ENCODE measurements at places on chromosomes 3 and 15.

- no peak for DNase-seq
Observed at GRCh38 chr3:61903931-61904657, 342.7 kb downstream of the PTPRG start.

- DNase-seq: no peak
Observed at GRCh38 chr3:26118165-26118564, 328.3 kb downstream of the OXSM start.

DNA sequence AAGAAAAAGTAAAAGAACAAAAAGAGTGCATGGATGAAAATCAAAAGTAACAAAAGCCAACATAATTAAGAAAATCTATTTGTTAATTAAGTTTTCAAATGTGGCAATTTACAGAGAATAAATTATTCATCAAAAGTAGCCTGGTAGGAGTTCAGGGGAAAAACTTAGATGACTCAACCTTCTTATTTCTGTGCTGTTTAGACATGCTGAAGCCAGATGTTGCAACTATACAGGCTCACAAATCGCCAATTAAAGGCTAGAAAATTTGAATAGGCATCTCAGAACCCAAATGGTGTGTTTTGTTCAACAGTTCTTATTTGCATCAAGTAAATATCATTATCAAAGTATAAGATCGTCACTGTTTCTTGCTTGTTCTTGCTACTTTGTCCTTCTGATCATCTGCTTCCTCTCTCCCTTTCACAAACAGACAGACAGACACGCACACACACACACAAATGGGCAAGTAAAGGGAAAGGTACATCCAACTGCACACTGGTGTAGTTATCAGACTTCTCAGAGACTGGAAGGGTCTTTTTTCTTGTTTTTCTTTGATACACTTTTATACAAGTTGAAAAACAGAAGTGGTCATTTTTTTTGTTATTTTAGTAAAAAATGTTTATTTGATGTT is 572.2 kb downstream of the MECOM start:
- no peak for DNase-seq

- DNase-seq: no peak
Observed at GRCh38 chr15:88695691-88696251, 57.0 kb downstream of the ISG20 start.

- DNase-seq: no peak
Observed at GRCh38 chr3:23221136-23221535, 18.0 kb downstream of the UBE2E2 start.

DNA sequence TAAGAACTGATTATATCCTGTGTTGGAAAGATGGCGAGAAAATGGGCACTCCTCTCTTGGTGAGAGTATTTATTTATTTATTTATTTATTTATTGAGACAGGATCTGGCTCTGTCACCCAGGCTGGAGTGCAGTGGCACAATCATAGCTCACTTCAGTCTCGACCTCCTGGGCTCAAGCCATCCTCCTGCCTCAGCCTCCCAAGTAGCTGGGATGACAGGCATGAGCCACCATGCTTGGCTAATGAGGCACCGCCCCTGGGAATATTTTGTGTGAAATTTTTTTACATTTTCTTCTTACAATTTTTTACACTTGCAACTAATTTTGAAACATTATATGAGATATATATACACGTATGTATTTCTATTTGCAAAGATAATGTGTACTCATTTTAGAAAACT is 150.5 kb upstream of the PRR20G start:
- DNase-seq: no peak

GRCh38 chr3:113057117-113057516 is 66.3 kb downstream of the GTPBP8 start:
- DNase-seq: no peak

DNA sequence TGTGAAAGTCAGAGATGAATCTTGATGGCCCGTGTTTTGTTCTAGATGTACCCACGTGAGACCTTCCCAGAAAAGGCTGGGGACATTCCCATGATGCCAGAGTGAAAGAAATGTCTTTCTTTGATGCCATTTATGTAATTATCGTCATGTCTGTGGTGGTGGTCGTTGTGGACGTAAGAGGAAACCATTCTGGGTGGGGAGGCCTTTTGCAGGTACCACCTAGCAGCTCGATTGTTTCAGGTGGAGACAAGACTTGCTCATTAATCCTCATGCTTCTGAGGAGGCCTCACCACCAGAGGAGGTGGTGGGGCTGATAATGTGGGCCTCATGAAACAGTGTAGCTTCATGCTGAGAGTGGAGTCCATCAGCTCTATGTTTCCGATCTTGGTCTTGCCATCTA is 58.1 kb upstream of the USP3 start:
- DNase-seq: no peak

DNA sequence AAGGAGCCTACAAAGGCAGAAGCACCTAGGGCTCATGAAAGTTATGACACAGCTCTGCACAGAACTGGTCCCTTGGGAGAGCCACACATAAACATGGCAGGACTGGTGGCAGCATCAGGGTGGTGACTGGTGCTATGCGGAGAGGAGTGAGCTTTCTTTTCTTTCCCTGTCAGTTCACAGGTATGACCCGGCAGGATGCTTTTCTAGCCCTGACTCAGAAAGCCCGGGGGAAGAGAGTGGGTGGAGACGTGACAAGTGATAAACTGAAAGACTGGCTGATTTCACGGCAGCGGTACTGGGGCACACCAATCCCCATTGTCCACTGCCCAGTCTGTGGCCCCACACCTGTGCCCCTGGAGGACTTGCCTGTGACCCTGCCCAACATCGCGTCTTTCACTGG is 103.0 kb downstream of the LARS2 start:
- DNase-seq: no peak

DNA sequence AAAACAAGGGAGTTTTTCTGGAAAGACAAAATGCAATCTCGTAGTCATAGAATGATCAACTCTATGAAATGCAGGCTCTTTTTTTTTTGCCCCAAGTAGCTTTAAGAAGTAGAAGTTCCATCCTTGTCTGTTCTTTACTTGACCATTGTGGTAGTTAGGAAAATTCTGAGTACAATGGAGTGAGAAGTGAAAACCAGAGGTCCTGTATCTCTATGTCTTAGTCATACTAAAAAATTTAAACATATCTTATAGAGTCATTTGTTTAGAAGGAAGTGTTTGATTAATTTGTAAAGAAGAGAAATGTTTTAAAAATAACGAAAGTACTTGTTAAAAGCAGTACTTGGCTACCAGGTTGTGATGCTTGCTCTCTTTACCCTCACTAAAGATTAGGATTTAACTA is 52.4 kb downstream of the PRKCI start:
- DNase-seq: no peak

DNA sequence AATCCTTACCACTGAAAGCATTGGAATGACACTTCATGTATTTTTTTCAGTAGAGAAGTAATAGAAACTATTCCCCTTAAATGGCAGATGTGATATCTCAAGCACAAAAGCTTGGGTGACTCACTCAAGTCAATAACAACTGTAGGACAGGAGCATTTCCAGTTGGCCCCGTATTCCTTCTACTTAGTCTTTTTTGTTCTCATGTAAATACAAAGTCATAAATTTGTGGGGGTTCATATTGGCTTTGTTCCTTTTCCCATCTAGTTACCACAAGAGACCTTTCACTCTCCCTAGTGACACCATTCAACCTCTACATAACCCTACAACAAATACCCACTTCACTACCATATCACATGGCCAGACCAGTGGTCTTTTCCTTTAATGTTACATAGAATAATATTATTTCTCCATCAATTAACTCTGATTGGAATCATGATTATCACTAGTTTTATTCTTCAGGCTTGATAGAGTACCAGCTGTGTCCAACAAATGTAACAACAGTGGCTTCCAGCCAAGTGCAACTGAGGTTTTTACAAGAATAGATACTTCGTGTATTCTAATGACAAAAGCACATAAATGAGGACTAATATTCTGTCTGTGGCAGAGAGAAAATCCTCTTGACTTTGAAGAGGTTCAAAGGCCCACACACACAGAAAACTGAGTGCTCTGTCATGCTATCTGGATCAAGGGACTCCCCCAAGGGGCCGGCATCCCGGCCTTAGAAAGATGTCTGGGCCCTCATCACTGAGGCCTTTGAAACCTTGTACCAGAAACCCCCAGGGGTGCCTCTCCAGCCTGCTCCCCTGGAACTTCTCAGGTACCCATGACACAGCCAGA is 94.0 kb upstream of the THBS1 start:
- no peak for DNase-seq

DNA sequence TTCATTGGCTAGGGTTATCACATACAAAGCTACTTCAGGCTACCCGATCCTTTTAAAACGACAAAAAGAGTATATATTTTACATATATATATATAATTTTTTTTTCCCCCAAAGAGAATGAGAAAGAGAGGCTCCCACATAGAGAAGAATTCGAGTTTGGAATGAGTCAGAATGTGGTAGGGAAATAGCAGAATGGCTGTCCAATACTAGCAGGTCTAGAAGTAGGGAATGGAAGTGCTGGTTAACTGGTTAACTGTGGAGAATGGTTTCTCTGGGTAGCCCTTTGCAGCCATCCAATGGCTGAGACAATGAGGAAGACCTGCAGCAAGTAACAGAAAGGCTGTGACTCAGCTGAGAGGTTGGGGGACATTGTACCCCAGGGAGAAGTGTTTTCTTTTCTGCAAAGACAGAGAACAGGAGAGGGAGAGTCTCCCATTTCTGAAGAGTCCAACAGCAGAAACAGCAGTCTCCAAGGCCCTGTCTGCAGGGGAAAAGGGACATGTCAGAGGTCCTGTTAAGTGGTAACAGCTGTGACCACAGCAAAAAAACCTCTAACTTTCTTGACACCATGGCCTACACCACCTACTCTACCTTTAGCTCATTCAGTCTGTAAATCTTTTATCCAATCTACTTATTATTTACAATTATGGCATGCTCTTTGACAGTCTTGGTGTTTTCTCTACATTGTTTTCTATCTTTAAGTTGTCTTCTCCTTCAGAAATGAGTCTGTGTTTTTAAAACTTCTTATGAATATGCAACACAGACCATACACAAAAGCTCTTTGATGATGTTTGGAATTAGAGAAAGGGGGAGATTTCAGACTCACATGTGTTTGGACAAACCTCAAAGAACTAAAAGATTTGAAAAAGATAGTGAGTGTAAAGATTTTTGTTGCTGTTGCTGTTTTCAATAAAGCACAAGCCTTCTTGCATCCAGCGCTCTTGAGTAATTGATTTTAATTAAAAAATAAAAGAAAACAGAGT is 116.1 kb upstream of the SLC7A14 start:
- DNase-seq: no peak

DNA sequence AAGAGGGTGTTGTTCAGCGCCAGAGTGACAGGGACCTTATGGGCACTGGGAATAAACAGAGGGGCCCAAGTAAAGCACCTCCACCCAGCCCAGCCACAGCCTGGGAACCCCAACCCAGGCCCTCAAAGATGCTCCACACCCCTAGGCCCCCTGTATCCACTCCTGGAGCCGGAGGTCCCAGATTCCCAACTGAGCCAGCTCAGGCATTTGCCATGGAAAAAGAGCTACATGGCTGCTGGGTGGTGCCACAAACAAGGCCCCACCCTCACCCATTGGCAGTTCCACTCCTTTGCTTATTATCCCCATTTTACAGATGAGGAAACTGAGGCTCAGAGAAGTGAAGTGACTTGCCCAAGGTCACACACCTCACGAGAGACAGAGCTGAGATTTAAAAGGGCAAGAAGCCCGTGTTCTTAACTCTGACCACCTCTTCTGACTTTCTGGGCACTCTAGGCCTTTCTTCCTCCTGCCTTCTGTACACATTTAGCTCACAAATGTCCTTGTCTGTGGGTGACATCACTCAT is 16.9 kb downstream of the ANPEP start:
- DNase-seq: no peak

GRCh38 chr15:48792408-48792807 is 18.5 kb downstream of the CEP152 start:
- no peak for DNase-seq

- DNase-seq: no peak
Observed at GRCh38 chr15:74370471-74370870, 3.0 kb upstream of the CYP11A1 start.

DNA sequence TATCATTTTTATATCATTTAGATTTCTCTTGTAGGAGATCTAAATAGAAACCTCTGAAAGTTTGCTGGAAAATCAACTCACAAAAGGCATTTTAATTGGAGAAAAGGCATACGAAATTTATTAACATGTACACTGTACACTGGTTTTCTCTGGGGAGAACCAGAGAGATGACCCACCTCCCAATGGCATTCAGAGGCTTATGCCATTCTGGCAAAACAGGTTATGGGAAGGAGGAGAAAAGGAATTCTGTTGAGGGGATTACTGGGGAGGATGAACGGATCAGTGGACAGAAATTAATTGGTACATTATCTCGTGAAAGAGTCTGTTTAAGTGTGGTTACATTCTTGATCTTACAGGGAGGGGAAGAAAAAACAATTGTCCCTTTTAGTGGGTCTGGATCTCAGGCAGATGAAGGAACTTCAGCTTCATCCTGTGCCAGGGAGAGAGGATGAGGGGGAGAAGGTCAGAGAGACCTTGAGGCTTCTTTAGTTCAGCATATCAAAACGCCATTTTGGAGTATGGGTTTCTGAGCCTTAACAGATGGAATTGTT is 16.5 kb downstream of the RAB11A start:
- DNase-seq: no peak

GRCh38 chr15:65578904-65579728 is 31.8 kb downstream of the INTS14 start:
- no peak for DNase-seq

- no peak for DNase-seq
Observed at GRCh38 chr3:178671377-178671776, 135.1 kb downstream of the KCNMB2 start.

DNA sequence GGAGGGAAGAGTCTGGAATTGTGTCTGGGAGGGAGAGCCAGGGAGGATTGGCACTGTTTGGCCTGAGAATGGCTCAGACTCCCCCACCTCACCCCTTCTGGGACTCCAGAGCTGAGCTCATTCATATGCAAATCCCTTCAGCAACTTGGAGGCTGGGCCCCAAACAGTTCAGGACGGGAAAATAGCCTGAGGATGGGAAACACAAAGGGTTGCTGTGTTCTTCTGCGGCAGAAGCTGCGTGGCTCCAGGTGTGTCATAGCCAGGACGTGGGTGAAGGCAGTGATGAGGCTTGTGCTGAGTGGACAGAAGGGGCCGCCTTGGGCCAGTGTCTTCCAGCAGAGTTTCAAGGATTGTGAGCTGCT is 16.6 kb downstream of the MASP1 start:
- DNase-seq: no peak

- no peak for DNase-seq
Observed at GRCh38 chr3:47404955-47405790, 24.4 kb downstream of the PTPN23 start.

GRCh38 chr3:62168356-62168755 is 205.0 kb downstream of the FEZF2 start:
- DNase-seq: no peak

DNA sequence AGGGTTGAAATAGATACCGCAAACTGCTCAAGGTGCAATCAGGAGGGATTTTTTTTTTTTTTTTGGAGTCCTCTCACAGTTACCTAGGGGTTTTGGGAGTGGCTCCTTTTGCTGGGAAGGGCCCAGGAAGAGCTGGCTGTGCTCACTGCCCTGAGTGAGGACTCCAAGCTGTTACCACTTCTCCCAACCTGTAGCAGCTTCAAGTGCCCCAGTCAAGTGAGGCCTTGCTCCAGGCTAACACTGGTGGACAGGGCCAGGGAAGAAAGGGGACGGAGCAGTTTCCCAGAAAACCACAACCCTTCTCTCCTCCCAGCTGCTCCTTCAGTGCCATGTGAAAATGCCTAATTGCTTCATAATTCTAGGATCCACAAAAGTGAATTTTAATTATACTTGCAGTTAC is 274.3 kb downstream of the SUCLG2 start:
- DNase-seq: no peak

- DNase-seq: no peak
Observed at GRCh38 chr3:108493862-108494261, 16.5 kb downstream of the MYH15 start.

- no peak for DNase-seq
Observed at GRCh38 chr3:29333576-29333975, 52.7 kb downstream of the RBMS3 start.
